ENCODE measurements at places on chromosomes 16 and 17.

GRCh38 chr17:47713980-47714700 lies 18.9 kb upstream of the TBX21 start:
- no peak for DNase-seq

DNA sequence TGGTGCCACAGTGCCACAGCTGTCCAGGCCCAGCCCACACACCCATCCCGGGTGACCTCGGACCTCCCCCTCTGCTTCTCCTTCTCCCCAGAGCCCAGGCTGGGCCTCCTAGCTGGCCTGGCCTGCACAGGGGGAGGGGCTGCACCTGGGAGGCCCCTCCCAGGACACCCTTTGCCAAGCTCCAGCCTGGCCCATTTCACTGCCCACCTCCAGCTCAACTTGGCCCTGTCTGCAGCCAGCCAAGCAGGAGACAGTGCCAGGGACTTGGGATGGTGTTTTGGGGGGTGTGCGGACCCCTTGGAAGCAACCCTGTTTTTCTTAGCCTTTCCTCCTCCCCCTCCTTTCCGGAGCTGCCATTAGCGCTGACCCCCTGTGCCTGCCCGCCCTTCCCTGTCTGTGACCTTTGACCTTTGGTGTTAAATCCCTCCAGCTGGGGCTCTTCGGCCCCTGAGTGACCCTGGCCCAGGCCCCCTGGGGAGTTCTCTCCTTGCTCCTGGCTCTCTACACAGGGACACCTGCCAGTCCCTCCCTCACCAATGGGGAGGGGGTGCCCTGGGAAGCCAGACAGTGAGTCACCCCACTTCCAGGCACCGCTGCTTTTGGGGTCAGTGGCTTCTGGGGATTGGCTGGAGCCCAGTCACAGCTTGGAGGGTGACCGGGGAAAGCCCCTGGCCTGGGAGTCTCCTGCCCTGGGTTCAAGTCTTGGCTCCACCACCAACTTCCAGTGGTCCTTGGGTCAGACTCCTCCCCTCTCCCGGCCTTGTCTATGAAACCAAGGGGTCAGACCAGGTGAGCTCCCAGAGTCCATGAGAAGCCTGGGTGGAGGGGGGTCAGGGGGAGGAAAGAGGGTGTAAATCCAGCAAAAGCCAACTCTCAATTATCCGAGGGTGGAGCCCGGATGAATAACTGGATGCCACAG lies 1.9 kb downstream of the GLIS2 start:
- DNase-seq = no peak

DNA sequence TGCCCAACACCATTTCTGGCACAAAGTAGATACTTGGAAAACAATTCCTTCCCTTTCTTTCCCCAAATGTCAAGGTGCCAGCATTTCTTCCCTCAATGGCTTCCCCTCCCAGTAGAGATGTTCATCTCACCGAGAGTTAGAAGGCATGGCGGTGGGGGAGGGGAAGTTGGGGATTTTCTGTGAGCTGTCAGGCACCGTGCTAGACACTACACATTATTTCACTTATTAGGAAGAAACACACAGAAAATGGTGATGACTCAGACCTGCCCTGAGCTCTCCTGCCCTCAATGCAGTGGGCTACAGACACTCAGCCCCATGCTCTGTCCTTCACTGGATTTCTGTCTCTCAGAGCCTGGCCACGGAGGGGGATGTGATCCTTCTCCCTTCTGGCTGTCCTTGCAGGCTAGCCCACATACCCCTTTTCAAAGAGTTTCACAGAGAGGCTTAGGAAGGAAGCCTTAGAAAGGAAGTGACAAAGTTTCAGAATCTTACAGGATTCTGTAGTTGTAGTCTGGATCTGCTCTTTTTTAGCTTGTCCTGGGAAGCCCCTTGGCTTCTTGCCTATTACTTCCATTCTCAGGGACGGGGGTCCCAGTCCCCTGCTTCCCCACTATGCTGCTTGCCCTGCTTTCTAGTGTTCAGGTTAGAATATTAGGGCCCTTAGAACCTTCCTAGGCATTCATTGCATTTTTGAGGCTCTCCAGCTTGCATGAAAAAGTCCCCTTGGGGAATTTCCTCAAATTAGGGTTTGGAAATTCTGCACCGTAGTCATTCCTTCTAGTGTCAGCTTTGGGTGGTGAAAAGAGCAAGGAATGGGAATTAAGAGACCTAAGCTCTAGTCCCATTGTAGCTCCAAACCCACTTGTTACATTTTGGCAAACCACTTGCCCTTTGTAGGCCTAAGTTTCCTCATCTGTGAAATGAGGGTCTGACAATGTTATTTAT lies 12.2 kb upstream of the CCL5 start:
- DNase-seq = no peak

DNA sequence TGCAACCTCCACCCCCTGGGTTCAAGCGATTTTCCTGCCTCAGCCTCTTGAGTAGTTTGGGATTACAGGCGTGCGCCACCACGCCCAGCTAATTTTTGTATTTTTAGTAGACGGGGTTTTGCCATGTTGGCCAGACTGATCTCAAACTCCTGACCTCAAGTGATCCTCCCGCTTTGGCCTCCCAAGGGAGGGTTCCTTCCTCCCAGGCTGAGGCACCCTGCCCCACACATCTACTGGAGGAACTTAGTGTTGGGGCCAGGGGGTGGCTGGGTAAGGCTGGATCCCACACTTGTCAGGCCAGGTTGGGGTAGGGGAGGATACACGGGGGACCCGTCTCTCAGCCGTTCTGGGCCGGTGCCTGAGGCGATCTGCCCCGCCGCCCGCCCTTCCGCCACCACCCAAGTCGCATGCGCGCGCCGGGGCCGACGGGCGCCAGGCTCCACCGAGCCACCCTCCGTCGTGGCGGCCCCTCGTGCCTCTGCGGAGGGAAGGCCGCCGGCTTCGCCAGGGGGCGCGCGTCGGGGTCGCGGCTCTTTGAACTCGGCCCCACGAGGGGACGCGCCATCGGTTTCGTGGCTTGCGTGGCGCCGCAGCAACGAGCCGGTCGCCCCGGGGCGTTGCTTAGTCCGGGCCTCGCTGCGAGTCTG lies 15.9 kb downstream of the GRB7 start:
- DNase-seq = peak; percentile 26

DNA sequence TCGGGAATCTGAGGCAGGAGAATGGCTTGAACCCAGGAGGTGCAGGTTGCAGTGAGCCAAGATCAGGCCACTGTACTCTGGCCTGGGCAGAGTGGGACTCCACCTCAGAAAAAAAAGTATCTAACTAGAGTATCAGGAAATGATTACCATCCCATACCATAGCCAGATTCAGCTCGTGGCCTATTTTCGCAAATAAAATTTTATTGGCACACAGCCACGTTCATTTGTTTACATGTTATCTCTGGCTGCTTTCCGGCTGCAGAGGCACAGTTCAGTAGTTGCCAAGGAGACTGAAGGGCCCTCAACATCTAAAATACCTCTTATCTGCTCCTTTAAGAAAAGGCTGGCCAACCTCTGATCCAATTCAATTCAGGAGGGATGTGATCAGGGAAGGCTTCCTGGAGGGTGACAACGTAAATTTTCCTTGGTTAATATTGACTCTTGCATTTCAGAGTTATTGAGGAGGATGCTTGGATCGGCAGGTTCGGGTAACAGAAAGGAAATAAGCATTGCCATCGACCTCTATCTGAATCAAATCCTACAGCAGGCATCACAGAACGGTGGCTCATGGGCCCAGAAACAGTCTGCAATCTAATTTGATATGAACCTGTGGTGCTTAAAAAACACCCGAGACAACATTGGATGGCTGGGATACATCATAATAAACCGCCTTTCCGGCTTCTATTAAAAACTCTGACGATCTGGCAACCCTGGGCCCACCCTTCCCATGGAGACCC lies 73.8 kb downstream of the XYLT1 start:
- no peak for DNase-seq

- DNase-seq = no peak
Measured at GRCh38 chr17:35627417-35627816, 40.3 kb downstream of the AP2B1 start.

GRCh38 chr17:72614871-72615626 lies 477.4 kb downstream of the SLC39A11 start:
- DNase-seq = peak; percentile 85

DNA sequence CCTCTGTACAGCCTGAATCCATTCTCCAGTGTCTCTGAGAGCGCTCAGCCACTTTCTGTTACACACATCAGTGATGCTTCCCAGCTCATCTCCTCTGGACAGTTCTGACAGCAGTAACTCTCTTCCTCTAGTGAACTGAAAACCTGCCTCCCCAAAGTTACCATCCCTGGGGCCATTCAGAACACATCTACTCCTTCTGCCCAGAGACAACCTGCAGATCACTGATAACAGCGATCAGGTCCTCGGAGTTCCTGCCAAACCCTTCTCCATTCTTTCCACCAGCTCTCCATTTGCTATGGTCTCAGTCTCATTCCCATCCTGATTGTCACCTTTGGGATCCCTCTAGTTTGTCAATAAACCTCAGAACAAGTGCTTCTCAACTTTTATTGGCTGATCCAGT lies 7.3 kb downstream of the ZZEF1 start:
- no peak for DNase-seq

DNA sequence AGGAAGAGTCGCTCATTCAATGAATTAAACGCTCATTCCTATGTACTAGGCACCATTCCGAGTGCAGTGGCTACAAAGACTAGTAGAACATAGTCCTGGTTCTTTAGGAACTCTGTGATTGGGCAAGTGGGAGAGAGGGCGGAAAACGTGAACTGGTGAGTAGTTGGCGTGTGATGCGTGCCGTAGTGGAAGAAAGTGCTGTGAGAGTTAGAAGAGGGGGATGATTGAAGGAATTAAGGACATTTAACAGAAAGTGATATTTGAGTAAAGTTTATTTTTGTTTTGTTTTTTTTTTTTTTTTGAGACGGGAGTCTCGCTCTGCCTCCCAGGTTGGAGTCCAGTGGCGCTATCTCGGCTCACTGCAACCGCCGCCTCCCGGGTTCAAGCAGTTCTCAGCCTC lies 7.9 kb upstream of the SLFN14 start:
- no peak for DNase-seq

DNA sequence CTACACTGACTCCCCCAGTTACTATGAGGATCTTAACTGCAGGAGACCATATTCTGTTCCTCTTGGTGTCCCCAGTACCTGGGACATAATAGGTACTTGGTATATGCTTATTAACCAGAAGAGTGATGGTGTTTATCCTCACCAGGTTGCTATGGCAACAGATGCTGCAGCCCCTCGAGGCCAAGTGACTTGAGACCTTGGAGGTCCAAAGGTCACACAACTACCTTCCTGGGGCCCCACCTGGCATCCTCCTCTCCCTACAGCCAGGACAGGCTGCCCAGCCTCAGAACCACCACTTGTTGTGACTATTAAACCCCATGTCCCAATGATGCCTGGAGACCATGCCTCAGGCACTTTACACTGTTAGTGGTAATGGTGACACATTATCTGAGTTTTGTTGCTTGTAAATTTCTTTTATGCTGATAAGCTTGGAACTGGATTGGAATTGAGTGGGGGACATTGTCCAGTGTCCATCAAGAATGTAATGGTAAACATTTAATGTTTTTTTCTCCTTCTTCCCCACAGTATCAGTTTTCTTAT lies 189.4 kb downstream of the CCDC182 start:
- no peak for DNase-seq

GRCh38 chr16:30623536-30624283 lies 13.5 kb upstream of the ZNF689 start:
- DNase-seq = no peak

DNA sequence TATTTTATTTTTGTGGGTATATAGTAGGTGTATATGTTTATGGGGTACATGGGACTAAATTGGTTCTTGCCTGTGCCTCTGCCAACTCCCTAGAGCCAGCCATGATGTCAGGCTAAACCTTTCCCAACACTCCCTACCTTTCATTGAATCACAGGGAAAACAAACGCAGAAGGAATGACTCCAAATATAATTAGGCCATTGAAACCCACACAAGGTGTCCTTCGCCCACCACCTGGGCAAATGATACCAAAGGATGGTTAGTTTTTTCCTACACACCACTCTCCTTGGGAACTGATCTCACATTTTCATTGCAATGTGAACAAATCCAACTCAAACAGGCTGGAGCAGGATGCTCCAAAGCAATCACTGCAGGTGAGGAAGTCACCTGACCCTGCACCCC lies 27.5 kb downstream of the WSB1 start:
- no peak for DNase-seq

DNA sequence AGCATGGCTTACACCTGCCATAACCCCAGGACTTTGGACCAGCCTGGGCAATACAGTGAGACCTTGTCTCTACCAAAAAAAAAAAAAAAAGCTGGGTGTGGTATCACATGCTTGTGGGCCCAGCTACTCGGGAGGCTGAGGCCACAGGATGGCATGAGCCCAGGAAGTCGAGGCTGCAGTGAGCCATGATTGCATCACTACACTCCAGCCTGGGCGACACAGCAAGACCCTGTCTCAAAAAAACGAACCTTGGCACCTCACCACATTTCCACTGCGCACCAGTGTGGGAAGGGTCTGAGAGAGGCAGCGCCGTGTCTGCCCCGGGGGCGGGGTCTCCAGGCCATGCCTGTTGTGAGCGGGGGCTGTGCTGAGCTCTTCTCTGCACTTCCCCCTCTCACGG lies 6.3 kb downstream of the ACSF3 start:
- no peak for DNase-seq

DNA sequence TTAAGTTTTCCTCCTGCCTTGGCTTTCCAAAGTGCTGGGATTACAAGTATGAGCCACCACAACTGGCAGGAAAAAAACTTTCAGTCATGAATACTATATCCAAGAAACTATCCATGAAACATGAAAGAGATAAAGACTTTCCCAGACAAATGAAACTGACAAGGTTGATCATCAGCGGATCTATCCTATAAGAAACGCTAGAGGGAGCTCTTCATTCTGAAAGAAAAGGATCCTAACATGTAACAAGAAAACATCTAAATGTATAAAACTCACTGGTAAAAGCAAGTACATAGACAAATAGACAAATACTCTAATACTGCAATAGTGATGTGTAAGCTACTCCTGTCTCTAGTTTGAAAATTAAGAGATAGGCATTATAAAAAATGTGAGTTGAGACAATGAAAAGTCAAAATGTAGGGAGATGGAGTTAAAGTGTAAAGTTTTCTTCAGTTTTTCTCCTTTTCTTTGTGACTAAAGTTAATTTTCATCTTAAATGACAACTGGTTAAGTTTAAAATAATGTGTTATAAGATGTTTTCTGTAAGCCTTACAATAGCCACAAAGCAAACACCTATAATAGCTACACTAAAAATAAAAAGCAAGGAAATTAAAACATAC lies 79.6 kb upstream of the TEKT1 start:
- no peak for DNase-seq

GRCh38 chr16:56603589-56603988 lies 4.8 kb upstream of the MT2A start:
- DNase-seq = no peak

DNA sequence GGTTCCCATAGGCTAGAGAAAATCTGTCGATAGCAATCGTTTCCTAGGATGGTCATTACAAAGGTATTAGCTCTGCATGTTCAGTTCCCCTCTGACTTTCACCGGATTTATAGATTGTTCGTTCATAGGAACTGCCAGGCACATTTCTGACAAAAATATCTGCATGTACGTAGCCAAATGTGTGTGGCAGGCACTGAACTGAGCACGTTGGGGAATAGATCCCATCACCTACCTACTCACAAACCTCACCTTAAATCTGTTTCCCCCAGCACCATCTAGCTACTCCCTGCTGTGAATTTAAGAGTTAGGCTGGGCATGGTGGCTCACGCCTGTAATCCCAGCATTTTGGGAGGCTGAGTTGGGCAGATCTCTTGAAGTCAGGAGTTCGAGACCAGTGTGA lies 64.5 kb upstream of the TANC2 start:
- no peak for DNase-seq

GRCh38 chr17:68238164-68238870 lies 9.5 kb upstream of the AMZ2 start:
- DNase-seq = no peak
